ENCODE measurements at places on chromosomes 12 and 14.

DNA sequence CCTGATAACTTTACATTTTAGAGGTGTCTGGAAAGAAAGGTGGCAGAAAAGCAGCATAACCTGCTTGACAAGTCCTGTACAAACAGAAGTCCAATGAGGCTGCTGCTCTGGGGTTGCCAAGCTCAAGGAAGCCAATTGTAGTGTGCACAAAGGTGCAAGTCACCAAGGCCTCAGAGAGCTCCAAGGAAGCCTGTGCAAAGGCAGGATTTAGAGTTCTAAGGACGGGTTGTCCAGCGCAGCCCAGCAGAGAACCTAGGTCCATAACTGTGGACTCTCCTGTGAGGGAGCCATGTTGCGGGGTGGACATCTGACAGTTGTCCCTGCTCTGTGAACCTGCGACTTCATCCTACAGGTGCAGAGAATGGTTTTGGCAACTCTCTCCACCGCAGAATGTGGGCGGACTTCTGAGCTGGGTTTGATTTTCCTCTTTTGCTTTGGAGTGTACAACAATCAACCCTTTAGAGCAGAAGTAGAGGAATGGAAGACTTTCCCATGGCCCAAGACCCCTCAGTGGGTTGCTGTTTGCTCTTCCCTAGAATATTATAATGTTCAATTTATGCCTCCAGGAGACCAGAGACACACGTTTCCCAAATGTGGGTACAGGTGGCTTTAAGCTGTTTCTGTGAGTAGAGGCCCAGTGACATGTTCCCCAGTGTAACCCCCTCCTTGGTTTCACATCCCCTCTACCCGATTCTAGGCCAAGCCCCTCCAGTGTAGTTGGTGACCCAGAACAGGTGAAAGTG, 81.0 kb downstream of the ETV6 start:
- DNase-seq, result no peak

DNA sequence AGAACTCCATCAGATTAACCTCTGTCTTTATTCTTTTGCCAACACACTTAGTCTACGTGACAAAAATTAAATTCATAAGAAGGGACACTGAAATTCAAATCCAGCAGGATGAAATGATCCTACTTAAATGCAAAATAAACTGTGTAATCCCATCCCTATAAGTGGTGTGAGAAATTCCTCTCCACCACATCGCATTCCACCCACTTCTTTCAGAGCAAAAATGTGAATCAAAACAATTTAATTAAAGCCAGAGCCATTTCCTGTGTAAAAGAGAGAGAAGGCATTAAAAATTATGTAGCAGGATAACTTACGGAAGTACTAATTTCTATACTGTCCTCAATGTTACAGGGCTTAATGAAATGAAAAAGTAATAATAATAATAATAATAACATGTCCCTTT, 844.3 kb downstream of the GALC start:
- no peak for DNase-seq

DNA sequence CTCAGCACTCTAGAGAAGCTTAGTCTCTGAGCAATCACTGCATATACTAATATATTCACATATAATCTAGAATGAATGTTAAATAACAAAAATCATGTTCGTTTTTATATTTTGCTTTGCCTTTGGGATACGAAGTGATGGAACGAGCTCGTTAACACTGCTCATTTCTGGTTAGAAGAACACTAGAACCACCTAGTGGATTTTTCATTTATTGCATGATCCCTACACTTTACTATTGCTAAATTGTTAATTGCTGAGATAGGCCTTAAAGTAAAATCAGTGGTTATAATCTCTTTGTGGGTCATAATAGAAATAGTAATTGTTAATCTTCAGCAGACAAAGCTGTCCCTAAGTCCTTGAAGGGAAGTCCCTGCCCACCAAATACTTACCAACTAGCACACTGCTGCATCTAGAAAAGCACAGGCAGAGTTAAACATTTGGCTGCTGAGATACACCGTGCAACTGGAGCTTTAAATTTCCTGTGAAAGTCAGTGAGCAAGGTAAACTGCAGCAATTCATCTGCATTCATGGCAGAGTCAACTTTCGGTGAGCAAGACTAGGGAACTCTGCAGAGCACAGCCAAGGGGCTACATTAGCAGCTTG, 353.7 kb downstream of the APAF1 start:
- DNase-seq, result no peak

DNA sequence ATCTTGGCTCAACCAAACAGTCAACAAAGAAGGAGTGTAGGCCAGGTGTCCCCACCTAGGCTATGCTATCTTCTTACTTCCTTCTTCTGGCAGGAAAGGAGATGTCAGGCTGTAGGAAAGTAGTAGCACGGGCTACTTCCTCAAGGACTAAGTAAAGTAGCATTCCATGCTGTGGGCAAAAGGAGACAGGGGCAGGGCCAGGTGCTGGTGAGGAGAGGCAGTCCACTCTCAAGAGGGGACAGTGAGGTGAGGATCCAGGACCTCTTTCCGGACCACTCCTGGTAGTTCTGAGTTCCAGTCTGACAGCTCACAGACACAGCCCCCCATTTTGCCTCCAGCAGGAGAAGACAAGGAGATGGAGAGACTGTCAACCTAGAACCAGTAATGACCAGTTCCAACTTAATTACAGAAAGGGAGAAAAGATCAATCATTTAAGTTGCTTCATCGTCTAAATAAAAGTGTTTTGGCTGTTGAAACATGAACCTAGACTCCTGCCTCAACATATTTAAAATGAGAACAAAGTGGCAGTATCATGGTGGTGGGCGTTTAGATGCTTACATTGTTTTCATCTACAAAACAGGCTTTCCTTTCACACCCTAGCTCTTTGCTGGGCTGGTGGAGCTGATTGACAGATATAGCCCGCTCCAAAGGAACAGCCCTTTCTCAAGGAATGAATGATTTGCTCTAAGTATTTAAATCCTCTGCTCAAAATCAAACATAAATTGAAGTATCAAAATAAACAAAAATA, 5.1 kb upstream of the SSTR1 start:
- DNase-seq, result no peak

GRCh38 chr12:114311974-114312373, 94.0 kb downstream of the TBX5 start:
- no peak for DNase-seq

DNA sequence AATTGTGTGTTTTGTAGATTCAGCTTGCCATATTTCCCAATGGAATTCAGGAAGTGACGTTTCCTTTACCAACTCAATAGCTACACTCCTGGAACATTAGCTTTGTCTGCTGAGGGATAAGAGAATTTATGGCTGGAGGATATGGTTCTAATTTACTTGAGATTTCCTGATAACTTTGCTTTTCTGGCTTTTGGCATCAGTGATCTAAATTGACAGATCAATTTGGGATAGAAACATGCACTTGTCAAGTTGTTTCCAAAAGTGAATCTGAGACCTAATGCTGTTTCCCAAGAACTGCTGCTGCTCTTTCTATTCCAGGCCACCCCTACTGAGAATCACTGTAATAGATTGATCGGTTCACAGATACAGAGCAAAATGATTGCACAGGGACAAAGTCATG, 43.2 kb downstream of the MGAT4C start:
- no peak for DNase-seq

DNA sequence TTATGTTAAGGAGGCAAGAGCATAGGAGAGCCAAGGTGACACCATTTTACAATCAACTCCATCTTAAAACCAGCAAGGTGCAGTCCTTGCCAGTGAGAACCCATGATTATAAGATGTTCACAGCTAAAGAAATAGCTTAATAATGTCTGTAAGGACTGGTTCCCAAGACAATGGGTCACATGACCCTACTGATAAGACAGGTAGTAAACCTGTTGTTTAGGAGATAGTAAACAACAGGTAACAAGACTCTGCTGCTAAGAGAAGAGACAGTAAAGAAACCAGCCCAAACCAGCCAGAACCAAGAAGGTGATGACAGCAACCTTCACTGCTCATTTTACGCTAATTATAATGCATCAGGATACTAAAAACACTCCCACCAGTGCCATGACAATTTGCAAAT, 23.2 kb upstream of the BCAT1 start:
- DNase-seq, result no peak

- no peak for DNase-seq
Observed at GRCh38 chr12:132465269-132466190, 24.4 kb upstream of the FBRSL1 start.

DNA sequence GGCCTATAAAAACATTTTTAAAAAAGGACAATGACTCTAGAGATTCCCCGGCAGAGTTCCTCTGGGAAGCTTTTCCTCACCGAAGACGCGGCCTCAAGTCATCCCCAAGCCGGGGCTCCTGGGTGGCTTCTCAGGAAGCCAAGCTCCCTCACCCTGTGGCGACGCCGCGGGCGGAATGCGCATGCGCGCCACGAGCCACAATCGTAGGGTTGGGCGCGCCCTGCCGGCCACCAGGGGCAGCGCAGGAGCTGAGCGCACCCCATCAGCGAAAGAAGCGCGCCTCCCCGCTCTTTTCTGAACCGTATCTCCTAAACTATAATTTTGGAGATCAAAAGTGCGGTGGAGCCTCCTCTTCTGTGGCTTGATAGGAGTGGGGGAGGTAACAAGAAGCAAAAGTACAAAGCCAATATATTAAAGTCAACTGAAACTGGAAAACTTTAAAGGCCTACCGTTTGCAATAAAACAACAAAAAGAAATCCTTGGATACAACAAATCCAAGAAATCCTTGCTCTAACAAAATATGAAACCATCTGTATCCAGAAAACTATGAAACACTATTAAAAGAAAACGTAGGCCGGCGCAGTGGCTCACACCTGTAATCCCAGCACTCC, 17.4 kb upstream of the CHFR start:
- DNase-seq, result peak; percentile 74

DNA sequence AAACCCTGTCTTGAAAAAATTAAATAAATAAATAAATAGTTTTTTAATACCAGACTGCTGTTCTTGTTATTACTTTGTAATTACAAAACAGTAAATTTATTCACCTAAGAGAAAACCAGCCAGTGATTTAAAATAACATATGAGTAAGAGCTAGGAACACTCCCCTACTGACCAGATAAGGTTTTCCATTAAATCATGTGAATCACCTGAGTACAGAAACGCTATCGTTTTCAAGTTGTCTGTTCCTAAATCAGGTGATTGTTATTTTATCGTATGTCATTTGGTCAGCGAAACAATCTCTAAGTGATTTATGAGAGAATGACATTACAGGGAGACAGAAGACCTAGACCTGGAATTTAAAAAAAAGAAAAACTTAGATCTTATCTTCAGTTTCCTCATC, 47.3 kb downstream of the RPS29 start:
- no peak for DNase-seq

DNA sequence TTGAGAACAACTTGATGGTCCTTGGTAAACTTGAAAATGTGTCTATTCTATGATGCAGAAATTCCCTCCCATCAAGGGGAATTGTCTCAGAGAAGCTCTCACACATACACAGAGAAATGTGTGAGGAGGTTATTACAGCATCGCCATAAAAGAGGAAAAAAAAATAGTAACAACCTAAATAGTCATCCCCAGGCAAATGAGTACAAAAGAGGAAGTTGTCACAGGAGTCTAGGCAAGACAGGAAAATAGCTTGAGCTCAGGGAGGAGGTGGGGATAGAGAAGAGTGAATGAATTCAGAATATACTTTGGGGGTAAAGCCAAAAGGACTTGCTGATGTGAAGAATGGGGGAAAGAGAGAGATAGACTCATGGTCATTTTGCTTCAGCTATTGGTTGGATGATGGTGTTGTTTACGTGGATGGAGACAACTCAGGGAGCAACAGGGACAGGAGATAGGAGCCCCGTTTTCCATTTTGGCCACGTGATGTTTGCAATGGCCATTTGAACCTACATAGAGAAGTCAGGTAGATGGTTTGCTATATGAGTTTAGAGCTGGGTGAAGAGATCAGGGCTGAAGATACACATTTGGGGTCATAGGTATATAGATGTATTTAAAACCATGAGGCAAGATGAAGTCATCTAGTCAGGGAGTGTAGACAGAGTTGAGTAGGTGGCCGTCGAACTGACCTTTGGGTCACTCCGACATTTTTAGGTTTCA, 20.3 kb downstream of the LRRC74A start:
- DNase-seq, result no peak

DNA sequence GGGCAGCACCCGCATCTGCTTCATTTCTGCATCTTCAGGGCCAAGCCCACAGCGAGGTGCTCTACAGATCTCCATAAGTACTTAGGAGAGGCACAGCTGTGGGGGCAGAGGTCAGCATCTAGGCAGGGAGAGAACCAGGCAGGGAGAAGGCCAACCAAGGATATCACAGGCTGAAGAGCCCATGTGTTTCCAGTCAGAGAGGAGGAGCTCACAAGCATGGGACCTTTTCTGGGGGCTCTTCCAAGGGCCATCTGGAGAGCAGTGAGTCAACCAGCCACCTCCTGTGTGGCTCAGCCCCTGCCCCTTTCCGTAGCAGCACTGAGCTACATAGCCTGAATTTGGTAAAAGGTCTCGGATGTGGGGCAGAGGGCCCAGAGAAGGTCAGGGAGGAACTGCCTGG, 78.5 kb downstream of the ARL6IP4 start:
- DNase-seq, result no peak

- DNase-seq, result no peak
Observed at GRCh38 chr14:20782280-20782890, 1.3 kb downstream of the RNASE6 start.

DNA sequence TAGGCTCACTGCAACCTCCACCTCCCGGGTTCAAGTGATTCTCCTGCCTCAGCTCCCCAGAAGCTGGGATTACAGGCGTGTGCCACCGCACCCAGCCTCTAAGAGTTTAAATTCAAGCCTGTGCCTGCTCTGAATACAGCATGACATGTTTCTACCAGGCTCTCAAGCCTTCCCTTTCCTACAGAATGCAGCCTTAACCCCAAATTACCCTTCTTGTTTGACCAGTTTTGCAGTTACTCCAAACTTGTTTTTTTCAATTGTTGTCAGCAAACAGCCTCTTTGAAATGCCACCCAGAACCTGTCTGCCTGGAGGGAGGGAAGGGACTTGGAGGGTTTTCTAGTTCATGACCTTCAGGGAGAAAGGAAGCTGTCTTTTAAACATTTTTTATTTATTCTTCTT, 15.4 kb downstream of the GLTP start:
- DNase-seq, result no peak

GRCh38 chr14:91337699-91338335, 79.8 kb downstream of the CCDC88C start:
- no peak for DNase-seq

DNA sequence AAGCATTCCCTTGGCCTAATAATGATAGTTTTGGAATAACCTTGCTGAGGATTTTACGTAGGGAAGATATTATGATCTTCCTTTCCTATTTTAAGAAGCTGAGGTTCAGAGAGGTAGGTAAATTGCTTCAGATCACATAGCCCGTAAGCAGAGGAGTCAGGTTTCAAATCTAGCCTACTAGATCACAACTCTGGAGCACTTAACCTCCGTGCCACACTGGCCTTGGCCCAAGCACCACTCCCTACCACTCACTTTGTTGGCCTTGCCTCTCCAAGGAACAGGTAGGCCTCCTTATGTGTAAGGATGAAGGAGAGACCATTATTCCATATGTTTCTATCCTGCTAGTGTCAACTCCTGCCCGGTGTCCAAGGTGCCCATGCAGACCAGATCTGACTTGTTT, 12.4 kb upstream of the ACOT1 start:
- no peak for DNase-seq
